Stimulated activated CD4-positive, alpha-beta T cell treated with anti-CD3 and anti-CD28 coated beads, Interleukin-12 subunit alpha, Interleukin-12 subunit beta, amount 100 ng/mL, for 48 hours (primary cell): ENCODE measurements at places on chromosomes 16 and 17.

- no peak for DNase-seq
Observed at GRCh38 chr16:54519161-54519695, 232.6 kb upstream of the IRX3 start.

DNA sequence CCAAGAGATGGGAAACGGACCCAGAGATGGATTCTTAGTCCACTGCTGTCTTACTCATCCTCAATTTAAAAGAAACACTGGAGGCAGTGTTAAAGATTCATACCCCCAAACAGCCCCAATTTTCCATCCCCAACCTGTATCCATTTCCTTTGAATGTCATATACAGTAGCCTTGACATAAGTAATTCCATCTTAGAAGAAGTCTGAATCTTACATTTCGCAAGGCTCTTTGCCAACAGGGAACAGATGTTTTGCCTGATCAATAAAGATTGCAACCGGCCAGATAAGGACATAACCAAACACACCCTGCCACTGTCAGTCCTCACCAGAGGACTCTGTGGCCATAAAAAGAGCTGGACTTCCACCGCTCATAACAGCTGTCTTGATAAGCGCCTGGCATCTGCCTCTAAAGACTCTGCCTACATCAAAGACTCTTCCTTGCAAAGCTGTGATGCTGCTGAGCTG lies 59.0 kb upstream of the MED9 start:
- DNase-seq = no peak

GRCh38 chr17:72719206-72719577 lies 373.3 kb downstream of the SLC39A11 start:
- no peak for DNase-seq

GRCh38 chr17:75754378-75755204 lies 10.4 kb downstream of the GALK1 start:
- no peak for DNase-seq

DNA sequence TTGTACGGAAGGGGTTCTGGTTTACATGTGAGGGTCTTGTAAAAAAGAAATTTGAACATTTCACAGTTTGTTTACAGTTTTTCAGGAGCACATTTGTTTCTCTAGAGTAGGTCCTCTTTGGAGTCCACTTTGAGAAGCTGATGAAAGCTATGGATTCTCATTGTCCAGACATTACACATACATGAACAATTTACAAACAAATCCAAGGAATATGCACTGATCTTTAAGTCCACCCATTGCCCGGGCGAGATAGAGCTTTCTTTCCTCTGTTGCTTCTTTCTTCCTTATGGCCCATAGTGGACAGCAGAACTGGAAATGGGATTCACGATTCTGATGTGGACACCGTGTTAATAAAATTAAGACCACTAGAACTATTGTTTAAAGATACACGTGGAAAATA lies 1.9 kb downstream of the DCAF7 start:
- no peak for DNase-seq

DNA sequence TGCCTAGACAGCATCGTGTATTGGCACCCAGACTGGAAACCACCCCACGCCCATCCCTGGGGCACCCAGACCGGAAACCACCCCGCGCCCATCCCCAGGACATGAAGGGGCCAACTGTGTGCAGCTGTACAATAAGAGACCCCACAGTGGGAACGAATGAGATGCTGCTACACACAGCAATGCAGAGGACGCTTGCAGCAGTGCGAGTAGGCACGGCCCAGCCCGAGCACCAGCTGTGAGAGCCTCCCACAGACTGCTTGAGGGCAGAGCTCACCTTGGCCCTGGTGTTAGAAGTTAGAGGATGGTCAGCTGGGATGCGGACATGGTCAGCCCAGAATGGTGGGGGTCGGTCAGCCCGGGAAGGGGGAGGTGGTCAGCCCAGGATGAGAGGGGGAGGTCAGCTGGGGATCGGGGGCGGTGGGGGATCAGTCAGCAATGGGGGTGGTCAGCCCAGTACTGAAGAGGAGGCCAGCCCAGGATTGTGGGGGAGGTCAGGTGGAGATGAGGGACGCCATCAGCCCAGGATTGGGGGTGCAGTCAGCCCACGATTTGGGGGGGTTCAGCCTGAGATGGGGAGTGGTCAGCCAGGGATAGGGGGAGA lies 340.0 kb downstream of the C16orf95 start:
- DNase-seq = no peak

DNA sequence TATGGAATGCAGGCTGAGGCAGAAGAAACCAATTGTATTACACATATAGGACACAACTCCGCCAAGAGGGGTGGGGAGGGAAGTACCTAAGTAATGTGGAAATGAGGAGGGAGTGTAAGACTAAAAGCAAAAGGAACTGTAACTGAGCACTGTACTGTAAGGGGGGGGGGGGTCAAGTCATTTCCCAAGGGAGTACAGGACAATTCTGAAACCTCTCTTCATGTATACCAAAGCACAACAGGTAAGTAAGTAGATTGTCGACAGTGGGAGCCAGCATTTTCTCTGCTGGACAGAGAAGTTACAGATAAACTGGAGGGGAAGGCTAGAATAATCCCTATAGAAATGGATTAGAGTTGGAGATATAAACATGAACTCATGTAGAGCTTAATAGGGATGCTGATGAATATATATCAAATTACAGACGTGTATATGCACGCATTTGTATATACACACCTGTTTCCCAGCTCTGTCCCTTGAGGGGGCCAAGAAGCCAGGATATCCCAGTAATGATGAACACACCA lies 6.4 kb downstream of the USP22 start:
- no peak for DNase-seq
